ENCODE measurements at places on chromosomes 6 and 20. TPM values are rescaled to one million over a fixed set of nuclear protein-coding genes. Genes with fewer than 3 reads are reported as not detected.

PGC gene
- not detected for total RNA-seq

CCM2L gene
- 10.4 TPM for total RNA-seq

SEL1L2 gene
- not detected for total RNA-seq

HLA-DRA gene
- total RNA-seq = 174 TPM

PHF20 gene
- total RNA-seq = 59.8 TPM

GDAP1L1 gene
- not detected for total RNA-seq

LPA gene
- total RNA-seq = not detected

C6orf118 gene
- total RNA-seq = not detected

ADGRB3 gene
- total RNA-seq = 0.74 TPM

PLAGL2 gene
- 8.3 TPM for total RNA-seq

TRAPPC3L gene
- not detected for total RNA-seq

FAXC gene
- total RNA-seq = not detected

GNAS-AS1 gene
- total RNA-seq = 0.42 TPM

SAMD5 gene
- 0.39 TPM for total RNA-seq

SUMO4 gene
- 1.2 TPM for total RNA-seq

SLC22A16 gene
- total RNA-seq = 1.4 TPM

GRCh38 chr20:4439461-4439860 is 282.2 kb upstream of the PRND start:
- no peak for DNase-seq

DNA sequence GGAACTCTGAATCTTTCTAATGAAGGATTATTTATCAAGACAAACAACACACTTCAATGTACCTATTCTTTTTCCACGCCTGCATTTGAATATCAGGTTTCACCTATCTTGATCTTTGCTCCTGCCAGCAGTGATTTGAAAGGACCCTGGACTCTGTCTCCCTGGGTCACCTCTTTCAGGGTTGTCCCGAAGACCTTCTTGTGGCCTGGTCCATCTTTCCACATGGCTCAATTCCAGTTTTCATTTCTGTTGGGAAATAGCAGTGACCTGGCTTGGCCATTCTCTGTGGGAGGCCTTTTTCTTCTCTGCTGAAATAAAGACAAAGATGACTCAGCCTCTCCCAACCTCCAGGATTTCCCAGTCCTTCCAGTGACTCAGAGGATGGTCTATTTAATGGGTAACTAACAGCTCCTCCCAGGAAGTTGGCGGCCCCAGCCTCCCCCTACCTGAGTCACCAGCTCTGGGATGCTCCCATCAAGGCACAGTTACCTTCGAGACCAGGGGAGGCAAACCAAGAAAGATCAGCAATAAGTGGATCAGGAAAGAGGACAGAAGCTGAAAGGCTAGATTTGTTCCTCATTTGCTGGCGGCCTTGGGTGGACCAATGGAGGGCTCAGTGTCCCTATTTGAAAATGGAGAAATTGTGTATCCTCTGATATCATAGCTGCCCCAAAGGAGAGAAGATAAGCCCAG is 120.2 kb upstream of the RNF24 start:
- peak; percentile 37 for DNase-seq

GRCh38 chr20:58131551-58132142 is 96.8 kb downstream of the ANKRD60 start:
- no peak for DNase-seq

DNA sequence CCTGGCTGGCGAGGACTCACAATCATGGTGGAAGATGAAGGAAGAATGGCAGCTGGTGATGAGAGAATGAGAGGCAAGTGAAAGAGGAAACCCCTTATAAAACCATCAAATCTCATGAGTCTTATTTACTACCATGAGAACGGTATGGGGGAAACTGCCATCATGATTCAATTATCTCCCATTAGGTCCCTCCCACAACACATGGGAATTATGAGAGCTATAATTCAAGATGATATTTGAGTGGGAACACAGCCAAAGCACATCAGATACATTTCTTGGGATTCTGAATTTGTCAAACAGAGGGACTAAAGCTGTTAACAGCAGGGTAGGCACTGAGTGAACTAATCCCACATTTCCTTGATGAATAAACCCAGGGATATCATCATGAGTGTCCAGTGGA is 116.2 kb upstream of the PLCB4 start:
- DNase-seq = no peak

- DNase-seq = no peak
These were observed 4.5 kb downstream of the TCFL5 start for GRCh38 chr20:62856931-62857619.

DNA sequence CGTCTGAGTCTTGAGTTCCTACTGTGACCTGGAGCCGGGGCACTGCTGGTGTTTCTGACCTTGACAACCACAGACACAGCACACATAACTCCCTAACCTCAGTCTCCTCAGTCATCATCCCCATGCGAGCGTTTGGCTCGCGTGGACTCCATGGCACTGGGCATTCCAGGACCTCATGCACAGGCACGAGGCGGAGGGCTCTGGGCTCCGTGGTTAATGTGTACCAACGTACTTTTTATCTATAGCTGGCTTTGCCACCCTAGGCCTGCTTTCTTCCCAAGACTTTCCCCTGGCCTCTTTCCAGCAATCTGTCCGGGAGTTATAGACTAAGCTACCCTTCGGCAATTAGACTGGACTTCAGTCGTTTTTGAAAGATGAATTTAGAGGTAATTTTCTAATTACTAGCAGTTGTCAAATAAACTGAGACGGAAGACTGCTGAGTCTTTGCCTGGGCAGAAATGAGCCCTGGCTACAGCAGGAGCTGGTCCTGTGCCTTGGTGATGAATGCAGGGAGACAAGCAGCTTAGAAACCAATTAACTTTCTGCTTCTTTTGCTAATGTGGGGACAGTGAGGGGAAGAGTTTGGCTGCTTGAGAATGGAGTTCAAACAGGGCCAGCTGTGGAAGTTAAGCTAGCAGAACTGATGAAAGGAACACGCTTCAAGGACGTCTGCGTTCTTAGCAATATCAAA is 16.1 kb upstream of the CTCFL start:
- DNase-seq = no peak

DNA sequence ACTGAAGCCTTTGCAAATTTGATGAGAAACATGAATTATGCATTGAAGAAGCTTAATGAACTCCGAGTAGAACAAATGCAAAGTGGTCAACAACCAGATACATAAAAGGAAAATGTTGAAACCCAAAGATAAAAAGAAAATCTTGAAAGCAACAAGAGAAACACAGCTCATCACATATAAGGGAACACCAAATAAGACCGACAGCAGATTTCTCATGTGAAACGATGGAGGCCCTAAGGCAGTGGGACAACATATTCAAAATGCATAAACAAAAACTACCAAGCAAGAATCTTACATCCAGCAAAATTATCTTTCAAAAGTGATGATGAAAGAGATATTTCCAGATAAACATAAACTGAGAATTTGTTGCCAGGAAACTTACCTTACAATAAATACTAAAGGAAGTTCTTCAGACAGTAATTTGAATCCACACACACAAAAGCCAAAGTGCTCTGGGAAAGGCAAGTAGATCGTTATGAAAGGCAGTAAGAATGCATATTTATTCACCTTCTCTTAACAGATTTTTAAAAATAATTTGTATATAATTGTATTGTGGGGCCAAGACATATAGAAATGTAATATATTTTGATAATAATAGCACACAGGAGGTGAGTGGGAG is 22.5 kb downstream of the SLC52A3 start:
- DNase-seq = no peak

DNA sequence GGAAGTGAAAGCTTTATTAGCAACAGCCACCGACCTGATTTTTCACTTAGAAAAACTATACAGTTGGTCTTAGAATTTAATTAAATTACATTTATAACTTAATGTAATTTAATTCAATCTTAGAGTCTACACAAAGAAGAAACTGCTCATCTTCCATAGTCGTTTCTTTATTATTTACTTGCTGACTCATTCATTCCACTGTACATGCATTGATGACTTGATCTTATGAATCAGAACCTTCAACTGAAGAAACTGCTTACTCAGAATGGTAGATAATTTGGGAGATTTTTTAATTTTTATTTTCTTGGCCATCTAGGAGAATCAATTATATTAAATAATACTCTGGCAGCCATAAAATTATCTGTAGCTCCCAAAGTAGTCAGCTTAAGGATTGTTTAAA is 1021.6 kb upstream of the FLRT3 start:
- DNase-seq = no peak

DNA sequence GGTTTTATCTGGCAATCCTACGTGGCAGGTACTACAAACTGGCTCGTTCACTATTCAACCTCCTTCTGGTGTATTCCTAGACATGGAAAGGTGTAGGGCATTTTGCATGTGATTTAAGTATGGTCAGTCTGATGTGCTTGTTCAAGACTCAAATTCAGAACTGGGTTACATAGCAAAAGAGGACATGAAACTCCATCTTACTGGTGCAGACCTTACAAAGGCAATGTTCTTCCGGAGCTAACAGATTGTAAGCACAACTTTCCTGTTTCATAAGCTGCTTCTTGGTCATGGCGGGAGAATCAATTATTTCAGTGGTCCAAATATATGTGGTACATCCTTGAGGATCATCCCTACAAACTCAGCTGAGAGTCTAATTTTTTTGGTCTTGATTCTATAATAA is 703.4 kb downstream of the EPM2A start:
- no peak for DNase-seq

DNA sequence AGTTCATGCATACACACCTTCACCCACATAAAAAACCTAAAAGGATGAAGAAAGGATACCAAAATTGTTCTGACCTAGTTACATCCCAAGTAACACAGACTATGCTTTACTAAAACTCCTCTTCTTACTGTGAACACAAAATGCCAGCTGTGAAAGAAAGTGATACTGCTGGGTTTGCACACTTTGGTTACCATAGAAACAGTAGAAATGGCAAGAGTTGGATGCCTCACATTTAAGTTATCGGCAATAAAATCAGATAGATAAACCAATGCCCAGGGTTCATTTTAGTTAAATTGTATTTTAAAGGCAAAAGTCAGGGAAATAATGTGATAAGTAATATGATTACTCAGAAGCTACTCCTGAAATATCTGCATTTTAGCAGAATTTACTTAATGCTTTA is 161.9 kb downstream of the CDK19 start:
- no peak for DNase-seq

DNA sequence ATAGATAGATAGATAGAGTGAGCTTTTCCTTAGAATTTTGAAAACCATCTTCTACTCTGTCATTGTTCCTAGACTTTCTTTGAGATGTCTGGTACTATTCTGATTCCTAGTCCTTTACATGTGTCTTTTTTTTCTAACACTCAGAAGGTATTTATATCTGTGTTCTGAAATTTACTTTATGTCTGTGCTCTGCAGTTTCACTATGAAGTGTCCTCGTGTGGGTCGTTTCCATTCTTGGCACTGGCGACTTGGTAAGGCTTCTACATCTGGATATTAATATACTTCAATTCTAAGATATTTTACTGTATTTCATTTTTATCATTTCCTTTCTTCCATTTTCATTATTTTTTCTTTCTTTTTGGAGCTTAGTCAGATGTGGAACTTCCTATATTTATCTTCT is 87.0 kb downstream of the FHL5 start:
- no peak for DNase-seq

- DNase-seq = no peak
These were observed 150.4 kb downstream of the BFSP1 start for GRCh38 chr20:17380801-17381200.

GRCh38 chr6:156146891-156147290 is 630.3 kb upstream of the ARID1B start:
- no peak for DNase-seq

GRCh38 chr6:94133106-94133505 is 713.7 kb upstream of the EPHA7 start:
- no peak for DNase-seq

- DNase-seq = peak; percentile 93
These were observed 562 bp downstream of the TFEB start for GRCh38 chr6:41734666-41735426.

GRCh38 chr6:22146931-22147701 is 149.7 kb downstream of the PRL start:
- no peak for DNase-seq

DNA sequence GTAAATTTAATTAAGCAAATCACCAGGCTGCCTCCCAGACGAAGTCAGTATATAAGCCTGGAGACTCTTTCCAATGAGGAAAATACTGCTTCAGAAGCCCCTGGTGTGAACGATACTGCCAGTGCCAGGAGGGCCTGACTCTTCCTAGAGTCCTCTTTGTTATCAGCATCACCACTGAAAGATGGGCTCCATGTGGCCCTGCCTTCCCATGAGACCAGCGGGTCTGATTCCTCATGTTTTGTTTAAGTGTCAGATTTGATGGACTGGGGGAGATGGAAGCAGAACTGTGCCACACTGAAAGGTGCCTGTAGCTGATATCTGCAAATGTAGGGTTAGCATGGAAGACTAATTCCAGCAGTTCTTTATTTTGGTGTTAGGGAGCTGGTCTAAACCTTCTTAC is 7.9 kb downstream of the NQO2 start:
- DNase-seq = no peak

- DNase-seq = no peak
These were observed 212.0 kb downstream of the PLCB1 start for GRCh38 chr20:8344106-8344505.

- no peak for DNase-seq
These were observed 34.9 kb downstream of the DYNLT1 start for GRCh38 chr6:158609455-158610155.

- DNase-seq = no peak
These were observed 4.8 kb upstream of the MRPS10 start for GRCh38 chr6:42222448-42222847.

DNA sequence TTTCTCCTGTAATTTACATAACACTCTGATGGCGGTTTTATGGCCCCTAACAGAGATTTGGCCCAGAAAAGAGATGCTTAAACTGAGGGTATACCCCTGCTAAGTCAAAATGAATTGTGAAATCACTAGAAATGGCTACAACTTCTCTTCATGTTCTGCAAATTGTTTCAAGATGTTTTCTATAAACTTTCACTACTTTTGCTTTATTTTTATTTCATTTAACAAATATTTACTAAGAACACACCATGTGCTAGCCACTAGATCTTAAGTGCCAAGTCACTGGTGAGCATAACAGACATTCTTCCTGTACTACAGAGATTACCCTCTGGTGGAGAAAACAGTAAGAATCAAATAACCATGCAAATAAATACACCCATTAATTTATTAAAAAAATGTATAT is 87.6 kb downstream of the KCNQ5 start:
- DNase-seq = no peak

DNA sequence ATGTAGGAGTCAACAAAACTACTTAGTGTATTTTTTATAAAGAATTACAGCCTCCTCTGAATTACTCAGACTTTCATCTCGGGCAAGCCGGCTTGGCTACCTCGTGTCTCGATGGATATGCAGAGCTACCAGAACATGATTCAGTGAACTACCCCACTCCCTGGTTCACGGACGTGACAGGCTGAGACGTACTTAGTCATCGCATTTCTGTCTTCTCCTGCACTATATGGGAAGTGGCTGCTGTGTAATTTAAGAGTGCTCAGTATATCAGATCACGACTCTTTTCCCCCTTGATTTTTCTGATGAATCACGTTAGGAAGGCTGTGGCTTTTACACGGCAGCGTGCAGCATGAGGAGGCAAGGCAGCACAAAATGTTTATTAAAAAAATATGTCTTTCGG is 302.7 kb upstream of the ZFP64 start:
- DNase-seq = no peak

All from mesenteric fat pad (tissue), 1 donor.